Activated CD4-positive, CD25-positive, alpha-beta regulatory T cell treated with anti-CD3 and anti-CD28 coated beads, Interleukin-2, amount 50 U/mL, for 24 hours (primary cell): ENCODE measurements at places on chromosomes 3 and 15.

DNA sequence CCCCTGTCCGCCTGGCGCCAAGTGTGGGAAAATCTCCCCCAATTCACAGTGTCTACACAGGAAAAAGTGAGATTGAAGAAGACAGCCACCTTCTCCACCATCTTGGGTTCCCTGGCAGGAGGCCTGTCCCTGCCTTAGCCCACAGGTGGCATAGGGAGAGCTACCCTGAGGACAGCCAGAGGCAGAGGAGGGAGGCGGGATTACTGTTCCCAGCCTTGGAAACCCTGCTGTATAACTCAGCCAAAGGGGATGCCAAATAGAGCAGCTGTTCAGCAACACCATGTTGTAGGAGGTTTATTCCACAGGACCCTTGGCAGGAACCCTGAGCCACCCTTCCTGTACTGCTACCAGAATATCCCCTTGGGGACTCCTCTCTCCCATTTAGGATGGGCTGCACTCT is 54.8 kb downstream of the PAK2 start:
- ATAC-seq = no peak

DNA sequence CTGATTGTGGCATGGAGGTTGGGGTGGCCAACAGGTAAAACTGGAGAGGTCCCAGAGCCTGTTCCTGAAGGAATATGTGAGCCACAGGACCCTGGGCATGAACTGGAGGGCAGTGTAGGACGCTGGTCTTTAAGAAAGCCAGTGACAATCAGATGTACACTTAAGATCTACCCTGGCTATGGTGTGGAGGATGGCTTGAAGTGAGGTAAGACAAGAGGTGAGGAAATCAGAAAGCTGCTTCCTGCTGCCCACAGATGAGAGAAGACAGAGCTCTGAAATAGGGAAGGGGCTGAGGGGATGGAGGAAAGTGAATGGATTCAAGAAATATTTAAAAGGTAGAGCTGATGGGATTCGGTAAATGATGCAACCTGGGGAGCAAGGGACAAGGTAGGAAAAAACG is 22.7 kb upstream of the KLHL6 start:
- ATAC-seq = no peak

DNA sequence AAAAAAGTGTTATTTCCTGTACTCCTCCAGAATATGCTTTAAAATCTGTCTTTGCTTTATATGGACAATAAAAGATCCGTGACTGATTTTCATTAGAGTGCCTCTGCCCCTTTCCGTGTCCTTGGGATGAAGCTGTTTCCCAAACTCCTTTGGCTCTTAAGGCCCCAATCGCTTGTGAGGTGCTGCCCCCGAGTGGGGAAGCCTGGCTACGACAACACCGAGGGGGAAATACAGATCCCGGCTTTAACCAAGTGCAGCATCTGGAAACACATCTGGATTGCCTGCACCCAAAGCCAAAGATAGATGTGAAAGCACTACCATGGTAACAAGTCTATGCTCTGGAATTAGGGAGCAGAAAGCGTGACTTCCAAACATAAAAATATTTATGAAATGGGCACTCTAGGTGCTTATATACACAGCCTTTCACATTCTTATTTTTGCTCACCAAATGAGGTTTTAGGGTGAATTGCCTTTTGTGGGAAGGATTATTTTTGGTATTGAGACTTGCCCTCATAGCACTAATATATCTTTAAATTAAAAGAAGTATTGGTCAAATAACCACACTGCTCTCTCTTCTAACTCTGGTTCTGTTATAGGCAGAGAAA is 40.6 kb upstream of the ADCY5 start:
- no peak for ATAC-seq

GRCh38 chr15:29090617-29091466 is 178.8 kb downstream of the NSMCE3 start:
- no peak for ATAC-seq

- no peak for ATAC-seq
These were observed 18.3 kb downstream of the LMCD1 start for GRCh38 chr3:8519774-8520448.

DNA sequence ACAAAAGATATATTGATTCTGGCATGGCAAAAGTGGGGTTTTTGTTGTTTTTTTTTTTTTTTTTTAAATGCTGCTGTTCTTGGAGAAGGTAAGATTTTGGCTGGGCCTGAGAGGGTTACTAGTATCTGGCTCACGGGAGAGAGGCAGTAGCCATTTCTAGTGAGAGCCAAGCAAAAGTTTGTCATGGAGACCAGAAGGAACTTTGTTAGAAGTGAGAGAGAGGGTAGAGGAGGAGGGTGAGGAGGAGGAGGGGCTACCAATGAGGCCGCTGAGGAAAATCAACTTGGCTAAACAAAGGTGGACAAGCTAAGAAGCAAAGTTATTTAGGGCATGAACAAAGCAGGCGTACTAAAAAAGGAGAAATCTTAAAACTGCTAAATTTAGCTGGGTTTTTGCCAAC is 48.9 kb upstream of the STRIT1 start:
- ATAC-seq = no peak

DNA sequence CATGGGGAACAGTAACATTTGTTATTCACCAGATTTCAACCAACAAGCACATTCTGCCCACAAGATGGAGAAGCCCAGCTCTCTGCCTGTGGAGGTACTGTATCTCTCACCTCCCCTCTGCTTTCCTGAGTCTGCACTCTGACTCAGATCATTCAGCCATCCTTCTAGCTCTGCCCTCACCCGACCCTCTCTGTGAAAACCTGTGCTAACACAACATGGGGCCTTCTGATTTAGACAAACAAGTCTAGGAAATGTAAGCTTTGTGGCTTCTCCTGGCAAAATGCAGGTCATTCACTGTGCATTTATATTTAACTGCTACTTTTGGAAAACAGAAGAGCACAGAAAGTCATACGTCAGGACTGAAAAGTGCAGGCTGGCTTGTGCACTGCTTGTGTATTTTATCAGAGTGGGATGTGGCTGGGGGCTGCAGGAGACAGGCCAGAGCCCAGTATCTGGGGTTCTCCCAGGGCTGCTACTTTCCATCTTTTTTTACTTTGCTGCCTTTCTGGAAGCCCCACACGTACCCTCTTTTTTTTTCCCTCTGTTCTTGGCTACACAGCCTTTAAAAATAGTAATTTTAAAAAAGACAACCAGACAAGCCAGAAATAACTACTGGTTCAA is 50.8 kb downstream of the SUSD5 start:
- no peak for ATAC-seq

DNA sequence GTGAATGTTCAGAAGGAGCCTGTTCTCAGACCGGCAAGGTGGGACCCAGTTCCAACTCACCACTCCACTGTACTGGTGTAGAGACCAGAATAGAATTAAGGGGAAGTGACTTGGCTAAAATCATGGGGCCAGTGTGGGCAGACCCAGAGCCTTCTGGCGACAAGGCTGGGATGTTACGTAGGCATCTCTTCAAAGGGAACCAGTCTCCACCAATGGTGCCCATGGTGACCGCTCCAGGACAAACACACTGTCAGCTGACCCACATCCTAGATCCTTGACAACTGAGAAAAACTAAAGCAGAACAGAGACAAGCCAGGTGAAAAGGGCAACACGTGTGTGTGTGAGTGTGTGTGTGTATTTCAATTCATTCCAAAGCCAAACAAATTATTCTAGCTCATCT is 321.7 kb upstream of the FRG2C start:
- no peak for ATAC-seq

- ATAC-seq = no peak
These were observed 285.8 kb upstream of the LMCD1 start for GRCh38 chr3:8215821-8216220.

GRCh38 chr15:80970018-80970657 is 19.5 kb downstream of the MESD start:
- ATAC-seq = peak; percentile 48

DNA sequence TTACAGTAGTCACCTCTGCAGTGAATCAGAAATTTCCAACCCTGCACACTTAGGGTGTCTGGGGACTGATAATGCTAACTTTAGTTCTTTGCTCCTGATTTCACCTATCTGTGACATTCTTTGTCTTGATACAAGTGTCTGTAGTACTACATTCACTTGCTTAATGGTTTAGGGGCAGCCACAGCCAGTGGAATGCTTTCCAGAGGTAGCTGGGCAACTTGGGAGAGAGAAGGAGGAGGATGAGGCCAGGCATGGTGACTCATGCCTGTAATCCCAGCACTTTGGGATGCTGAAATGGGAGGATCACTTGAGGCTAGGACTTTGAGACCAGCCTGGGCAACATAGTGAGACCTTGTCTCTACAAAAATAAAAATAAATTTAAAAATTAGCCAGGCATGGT is 8.5 kb downstream of the BAHD1 start:
- no peak for ATAC-seq

DNA sequence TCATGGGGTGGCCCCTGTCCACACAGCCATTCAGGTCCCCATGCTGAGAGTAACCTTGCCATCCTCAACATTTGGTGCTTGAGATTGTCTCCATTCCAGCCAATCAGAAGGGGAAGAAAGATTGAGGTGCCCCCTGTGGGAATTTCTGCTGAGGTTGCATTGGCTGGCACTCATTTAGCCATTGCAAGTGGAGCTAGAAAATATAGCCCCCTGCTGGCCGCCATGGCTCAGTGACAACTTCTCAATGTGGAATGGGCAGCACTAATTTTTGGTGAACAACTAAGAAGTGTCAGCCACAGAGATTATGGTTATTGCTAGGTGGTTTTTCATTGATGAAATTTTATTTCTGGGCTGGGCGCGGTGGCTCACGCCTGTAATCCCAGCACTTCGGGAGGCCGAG is 22.0 kb downstream of the COL6A6 start:
- ATAC-seq = no peak

GRCh38 chr3:30112902-30113484 is 493.4 kb upstream of the TGFBR2 start:
- no peak for ATAC-seq

GRCh38 chr3:107524326-107524840 is 1.6 kb downstream of the BBX start:
- ATAC-seq = no peak

- no peak for ATAC-seq
These were observed 1.5 kb upstream of the FBXL22 start for GRCh38 chr15:63595688-63596087.

GRCh38 chr3:178002113-178002512 is 534.1 kb upstream of the KCNMB2 start:
- peak; percentile 15 for ATAC-seq

GRCh38 chr3:45582430-45582829 is 12.1 kb upstream of the LIMD1 start:
- ATAC-seq = peak; percentile 25

GRCh38 chr3:144652573-144652972 is 681.0 kb downstream of the DIPK2A start:
- no peak for ATAC-seq

DNA sequence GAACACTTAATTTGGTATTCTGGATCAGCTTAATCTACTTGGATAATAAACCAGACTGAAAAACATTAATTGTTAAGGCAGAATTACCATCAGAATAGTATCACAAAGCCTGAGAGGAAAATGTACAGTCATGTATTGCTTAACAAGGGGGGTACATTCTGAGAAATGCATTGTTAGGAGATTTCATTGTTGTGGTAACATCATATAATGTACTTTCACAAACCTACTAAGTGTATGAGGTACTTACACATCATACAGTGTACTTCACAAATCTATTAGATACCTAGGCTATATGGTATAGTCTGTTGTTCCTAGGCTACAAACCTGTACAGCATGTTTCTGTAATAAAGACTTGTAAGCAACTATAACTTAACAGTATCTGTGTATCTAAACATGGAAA is 68.2 kb downstream of the NBEAL2 start:
- ATAC-seq = peak; percentile 41

- ATAC-seq = no peak
These were observed 557.2 kb downstream of the NR2F2 start for GRCh38 chr15:96887730-96888129.

GRCh38 chr15:90558171-90558573 is 28.4 kb downstream of the CRTC3 start:
- no peak for ATAC-seq

- no peak for ATAC-seq
These were observed 278.6 kb downstream of the NLGN1 start for GRCh38 chr3:173676094-173676493.

DNA sequence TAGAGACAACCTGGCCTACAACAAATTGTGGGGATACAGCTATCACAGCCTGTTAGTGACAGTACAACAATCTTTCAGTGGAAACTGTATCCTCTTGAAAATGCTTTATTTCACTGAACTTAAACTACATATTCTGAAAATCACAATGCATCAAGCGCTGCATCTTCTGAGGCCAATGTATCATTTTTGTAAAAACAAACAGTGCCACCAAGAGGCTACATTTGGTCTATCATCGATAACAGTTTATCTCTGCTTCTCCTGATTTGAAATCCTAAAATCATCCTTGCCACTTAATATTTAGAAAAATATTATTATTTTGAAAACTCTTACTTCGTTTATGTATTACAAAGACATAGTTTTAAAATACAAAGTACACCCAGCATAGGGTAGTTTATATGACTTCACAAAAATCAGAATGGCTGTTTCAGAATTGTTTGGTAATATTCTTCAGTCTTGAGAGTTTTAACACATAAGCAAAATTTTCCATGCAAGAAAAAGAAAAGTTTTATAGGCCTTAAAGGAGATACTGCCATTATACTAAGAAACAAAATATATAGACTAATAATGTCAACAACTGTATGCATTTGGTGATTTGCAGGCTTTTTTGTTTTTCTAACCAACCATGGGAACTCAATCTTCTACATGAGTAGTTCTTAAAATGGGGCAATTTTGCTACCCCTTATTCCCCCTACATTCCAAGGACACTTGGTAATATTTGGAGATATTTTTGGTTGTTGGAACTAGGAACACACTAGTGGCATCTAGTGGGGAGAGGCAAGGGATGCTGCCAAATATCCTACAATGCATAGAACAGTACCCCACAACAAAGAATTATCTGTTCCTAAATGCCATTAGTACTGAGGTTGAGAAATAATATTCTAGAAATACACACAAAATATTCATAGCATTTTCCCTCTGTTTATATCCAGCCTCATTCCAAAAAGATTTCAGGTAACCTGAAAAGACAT is 42.3 kb downstream of the WDR72 start:
- ATAC-seq = no peak

GRCh38 chr15:52105846-52106245 is 6.7 kb downstream of the BCL2L10 start:
- ATAC-seq = no peak

DNA sequence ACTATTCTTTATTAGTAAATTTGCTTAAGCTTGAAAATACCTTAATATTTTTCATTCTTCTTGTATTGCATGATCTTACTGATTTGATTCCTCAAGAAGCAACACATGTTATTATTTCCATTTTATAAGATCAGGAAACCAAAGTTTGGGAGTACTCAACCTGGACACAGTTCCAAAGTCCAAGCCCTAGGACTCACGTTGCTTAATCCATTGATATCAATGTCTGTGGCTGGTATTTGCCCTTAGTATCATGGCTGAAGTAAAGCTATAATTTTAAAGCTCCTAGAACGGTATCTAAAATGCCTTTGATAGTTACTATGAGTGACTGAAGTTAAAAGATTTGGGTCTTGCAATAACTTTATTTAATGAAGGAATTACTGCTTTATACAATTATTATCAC is 1045.3 kb downstream of the TUSC7 start:
- no peak for ATAC-seq

GRCh38 chr3:146350852-146351251 is 99.9 kb upstream of the PLSCR4 start:
- ATAC-seq = no peak
